ENCODE measurements at places on chromosomes 2 and 18.

GRCh38 chr2:53510401-53510800 is 257.2 kb upstream of the CHAC2 start:
- DNase-seq = no peak

DNA sequence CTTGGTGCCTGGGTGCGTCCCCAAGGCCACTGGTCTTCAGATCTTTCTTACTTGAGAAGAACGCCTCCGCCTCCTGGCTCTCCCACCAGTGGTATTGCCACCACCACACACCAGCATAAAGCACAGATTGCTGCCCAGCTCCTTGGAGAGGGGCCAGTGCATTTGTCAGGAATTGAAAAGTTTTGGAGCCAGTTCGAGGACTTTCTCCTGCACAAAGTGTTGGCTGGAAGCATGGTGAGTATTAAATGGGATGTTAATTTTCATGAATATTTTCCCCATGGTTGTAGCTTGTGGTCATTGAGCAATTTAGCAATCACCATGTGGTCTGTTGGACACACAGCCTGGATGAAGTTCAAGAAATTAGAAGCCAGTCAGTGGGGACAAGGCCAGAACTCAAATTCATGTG is 684.6 kb upstream of the FANCL start:
- no peak for DNase-seq

DNA sequence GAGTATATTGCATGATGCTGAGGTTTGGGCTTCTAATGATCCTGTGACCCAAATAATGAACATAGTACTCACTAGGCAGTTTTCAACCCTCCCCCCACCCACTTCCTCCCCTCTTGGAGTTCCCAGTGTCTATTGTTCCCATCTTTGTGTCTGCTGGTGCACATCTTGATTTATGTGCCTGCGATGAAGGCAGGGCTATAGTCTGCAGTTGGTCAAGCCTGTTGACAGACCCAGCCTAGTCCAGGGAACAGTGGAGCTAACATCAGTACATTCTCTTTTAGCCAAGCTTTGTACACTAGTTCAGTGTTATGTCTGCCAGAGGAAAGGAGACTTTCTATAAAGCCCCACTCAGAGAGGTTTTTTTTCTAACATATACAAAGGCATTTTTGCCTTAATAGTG is 287.6 kb downstream of the CPS1 start:
- DNase-seq = no peak

- DNase-seq = no peak
Observed at GRCh38 chr2:4947911-4948310, 744.3 kb upstream of the SOX11 start.

DNA sequence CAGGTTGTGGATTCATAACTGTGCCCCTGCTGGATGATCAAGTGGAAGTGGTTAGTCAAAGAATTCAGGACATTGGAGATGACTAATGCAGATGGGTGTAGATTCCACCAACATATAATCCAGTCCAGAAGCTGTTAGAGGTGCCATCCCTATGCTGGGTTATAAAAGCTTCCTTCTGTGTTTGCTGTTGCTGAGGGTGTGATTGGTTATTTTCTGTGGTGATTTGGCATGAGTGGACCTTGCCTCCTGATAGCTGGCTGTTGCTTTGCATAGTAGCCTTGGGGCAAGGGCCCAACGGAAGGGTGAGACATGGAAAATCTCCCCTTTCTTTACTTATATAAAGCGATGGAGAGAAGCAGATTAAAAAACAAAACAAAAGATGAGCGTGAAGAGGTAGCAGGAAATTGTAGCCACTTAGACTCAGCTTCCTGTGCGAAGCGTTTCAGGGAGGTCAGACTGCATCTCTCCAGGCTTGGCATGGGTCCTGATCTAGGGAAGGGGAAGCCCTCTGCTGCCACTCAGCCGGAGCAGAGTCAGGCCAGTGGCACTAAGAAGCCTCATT is 190.4 kb downstream of the FMNL2 start:
- DNase-seq = no peak

GRCh38 chr2:126826491-126826890 is 72.2 kb upstream of the TEX51 start:
- no peak for DNase-seq

- DNase-seq = no peak
Observed at GRCh38 chr2:84383271-84383670, 75.8 kb downstream of the SUCLG1 start.

All from stimulated activated CD8-positive, alpha-beta memory T cell treated with anti-CD3 and anti-CD28 coated beads, Interleukin-4, amount 100 ng/mL, for 1 hour (primary cell).